Activated effector memory CD4-positive, alpha-beta T cell treated with anti-CD3 and anti-CD28 coated beads, Interleukin-2, amount 50 U/mL, for 16 hours (primary cell): ENCODE measurements at places on chromosomes 7 and 10.

DNA sequence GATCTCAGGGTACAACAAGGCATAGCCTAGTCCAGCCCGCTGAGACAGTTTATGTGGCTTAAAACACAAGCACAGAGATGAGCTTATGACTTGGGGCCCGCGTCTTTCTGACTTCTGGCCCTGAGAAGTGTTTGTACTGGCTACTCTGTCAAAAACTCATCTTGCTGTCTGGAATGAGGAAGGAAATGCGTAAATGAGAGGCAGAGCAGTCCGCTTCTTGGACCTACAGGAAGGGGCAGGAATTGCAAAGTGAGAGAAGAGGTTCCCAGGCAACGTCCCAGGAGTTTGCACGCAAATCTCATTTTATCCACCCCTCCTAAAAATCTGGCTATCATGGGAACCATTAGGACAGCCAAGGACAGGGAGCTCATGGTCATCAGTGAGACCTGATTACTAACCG is 5.5 kb downstream of the ANXA11 start:
- DNase-seq = no peak

GRCh38 chr10:99975106-99975829 is 34.5 kb downstream of the DNMBP start:
- no peak for DNase-seq

DNA sequence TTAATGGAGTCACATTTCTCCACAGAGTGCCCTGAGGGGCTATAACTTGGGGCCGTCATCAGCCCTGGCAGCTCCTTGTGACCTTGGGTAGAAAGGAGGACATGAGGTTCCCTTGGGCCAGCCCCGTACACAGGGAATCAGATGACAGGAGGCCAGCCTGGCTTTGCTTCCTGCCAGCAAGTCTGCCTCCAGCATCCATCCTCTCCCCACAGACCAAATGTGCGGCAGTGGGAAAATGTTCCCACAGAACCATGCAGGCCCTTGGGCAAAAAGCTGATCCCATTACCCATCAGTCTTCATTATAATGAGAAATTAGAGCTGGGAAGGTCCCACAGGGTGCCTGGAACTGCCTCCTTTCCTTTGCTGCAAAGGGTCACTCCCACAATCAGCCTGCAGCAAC is 908.3 kb downstream of the GRID1 start:
- no peak for DNase-seq

- DNase-seq = peak; percentile 34
These were observed 190.8 kb downstream of the ADARB2 start for GRCh38 chr10:1546431-1547110.

DNA sequence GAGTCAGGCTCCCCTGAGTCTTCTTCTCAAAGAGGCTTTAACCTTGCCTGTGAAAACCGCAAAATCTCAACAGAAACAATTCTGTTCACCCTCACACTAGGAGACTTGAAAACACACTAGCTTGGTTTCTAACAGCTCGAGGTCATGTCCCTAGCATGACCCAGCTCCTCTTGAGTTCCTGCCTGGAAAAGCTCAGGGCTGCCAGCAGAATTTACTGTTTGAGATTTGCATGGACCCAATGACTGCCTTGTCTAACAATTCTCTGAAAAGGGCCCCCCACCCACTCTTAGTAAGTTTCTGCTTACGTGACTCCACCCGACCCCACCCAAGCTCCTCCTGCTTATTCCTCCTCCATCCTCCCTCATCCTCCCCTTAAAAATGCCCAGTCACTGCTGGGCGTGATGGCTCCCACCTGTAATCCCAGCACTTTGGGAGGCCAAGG is 85.1 kb upstream of the KMT2C start:
- DNase-seq = no peak
